ENCODE measurements at places on chromosomes 5 and 9. TPM values are rescaled to one million over a fixed set of nuclear protein-coding genes. Genes with fewer than 3 reads are reported as not detected.

ECSCR gene
- total RNA-seq: 359 TPM

OR1Q1 gene
- total RNA-seq: not detected

ABO gene
- total RNA-seq: 0.10 TPM

ELP1 gene
- 25.5 TPM for total RNA-seq

IFNB1 gene
- not detected for total RNA-seq

BAAT gene
- total RNA-seq: not detected

IRGM gene
- total RNA-seq: not detected

IL3 gene
- total RNA-seq: not detected

TEK gene
- 89.3 TPM for total RNA-seq

ZFP37 gene
- 1.1 TPM for total RNA-seq

C9 gene
- not detected for total RNA-seq

PLAC8L1 gene
- 0.29 TPM for total RNA-seq

GRM6 gene
- not detected for total RNA-seq

RGMB gene
- total RNA-seq: 39.4 TPM

SPTLC1 gene
- 110 TPM for total RNA-seq

DAPK1 gene
- 49.6 TPM for total RNA-seq

WNT8A gene
- under 0.01 TPM for total RNA-seq

CDKN2A gene
- 10.0 TPM for total RNA-seq

RLN1 gene
- not detected for total RNA-seq

SLC4A9 gene
- not detected for total RNA-seq

COL5A1 gene
- 44.7 TPM for total RNA-seq

CCNI2 gene
- total RNA-seq: under 0.01 TPM

CRB2 gene
- total RNA-seq: not detected

FOXD4 gene
- 0.19 TPM for total RNA-seq

FGFR4 gene
- 4.6 TPM for total RNA-seq

SPATA31A3 gene
- not detected for total RNA-seq

LRRC70 gene
- 48.7 TPM for total RNA-seq

NRG2 gene
- 0.96 TPM for total RNA-seq

SLCO6A1 gene
- not detected for total RNA-seq

DNAJC25 gene
- total RNA-seq: 2.9 TPM

PCSK1 gene
- 2.3 TPM for total RNA-seq

TLX3 gene
- not detected for total RNA-seq

TEX10 gene
- total RNA-seq: 34.0 TPM

LRRTM2 gene
- total RNA-seq: 0.65 TPM

TRIO gene
- total RNA-seq: 229 TPM

SAXO1 gene
- not detected for total RNA-seq

IER5L gene
- total RNA-seq: 9.9 TPM

SPINK4 gene
- not detected for total RNA-seq

IRX4 gene
- not detected for total RNA-seq

TSSK1B gene
- total RNA-seq: under 0.01 TPM

C5orf58 gene
- not detected for total RNA-seq

FOXD4L5 gene
- not detected for total RNA-seq

ASS1 gene
- total RNA-seq: 9.9 TPM

LTC4S gene
- 0.57 TPM for total RNA-seq

INIP gene
- 17.6 TPM for total RNA-seq

IFNA13 gene
- total RNA-seq: not detected

PANK3 gene
- 63.5 TPM for total RNA-seq

AHRR gene
- total RNA-seq: 6.2 TPM

SPATA31A7 gene
- total RNA-seq: not detected
